ENCODE measurements at places on chromosomes 16 and 17.

- DNase-seq: no peak
Observed at GRCh38 chr16:975291-975690, 4.5 kb upstream of the LMF1 start.

DNA sequence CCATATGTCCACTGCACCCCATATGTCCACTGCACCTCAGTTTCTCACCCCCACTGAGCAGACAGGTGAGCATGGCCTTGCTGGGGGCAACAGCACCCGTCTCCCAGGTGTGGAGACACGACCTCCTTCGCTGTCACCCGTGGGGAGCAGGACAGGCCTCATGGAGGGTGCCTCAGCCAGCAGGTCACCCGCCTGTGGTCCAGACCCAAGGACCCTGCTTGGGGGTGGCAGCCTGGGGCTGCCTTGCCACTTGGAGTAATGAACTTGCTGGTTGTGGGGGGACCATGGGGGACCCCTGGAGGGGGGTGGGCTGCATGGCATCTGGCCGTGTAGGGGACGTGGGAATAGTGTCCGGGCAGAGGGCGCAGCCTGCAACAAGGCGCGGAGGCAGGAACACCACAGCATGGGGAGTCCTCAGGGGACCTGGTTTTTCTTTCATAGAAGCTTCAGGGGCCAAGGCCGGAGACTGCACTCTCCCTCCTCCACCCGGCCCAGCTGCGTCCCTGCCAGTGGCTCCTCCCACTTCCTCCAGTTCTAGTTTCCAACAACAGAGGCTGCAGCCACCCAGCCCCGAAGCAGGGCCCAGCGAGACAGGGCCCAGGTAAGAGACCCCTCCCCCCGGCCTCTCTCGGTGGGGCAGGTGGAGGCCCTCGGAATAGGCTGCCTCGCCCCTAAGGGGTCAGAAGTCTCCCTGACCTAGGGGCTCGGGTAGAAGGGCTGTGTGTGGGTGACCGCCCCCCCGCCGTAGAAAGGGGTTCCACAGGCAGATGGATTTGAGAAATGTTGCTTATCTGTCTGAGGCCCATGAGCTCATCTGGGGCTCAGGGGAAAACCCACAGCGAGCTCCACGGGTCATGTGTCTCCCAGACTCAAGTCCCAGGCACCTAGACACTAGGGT is at the start of gene NHLRC4:
Gene NHLRC4 (plus strand): TSS at position 531 of the 898 bp plus-strand sequence. CDS start 1,043 bp downstream, outside the sequence.
- peak; percentile 83 for DNase-seq

- DNase-seq: no peak
Observed at GRCh38 chr17:63181856-63182255, 215.8 kb downstream of the TANC2 start.

GRCh38 chr16:19771796-19772195 is 53.7 kb downstream of the IQCK start:
- DNase-seq: no peak

GRCh38 chr17:36939802-36940312 is 2.6 kb downstream of the LHX1 start:
- DNase-seq: no peak
